ENCODE measurements at places on chromosomes 6 and 20.

DNA sequence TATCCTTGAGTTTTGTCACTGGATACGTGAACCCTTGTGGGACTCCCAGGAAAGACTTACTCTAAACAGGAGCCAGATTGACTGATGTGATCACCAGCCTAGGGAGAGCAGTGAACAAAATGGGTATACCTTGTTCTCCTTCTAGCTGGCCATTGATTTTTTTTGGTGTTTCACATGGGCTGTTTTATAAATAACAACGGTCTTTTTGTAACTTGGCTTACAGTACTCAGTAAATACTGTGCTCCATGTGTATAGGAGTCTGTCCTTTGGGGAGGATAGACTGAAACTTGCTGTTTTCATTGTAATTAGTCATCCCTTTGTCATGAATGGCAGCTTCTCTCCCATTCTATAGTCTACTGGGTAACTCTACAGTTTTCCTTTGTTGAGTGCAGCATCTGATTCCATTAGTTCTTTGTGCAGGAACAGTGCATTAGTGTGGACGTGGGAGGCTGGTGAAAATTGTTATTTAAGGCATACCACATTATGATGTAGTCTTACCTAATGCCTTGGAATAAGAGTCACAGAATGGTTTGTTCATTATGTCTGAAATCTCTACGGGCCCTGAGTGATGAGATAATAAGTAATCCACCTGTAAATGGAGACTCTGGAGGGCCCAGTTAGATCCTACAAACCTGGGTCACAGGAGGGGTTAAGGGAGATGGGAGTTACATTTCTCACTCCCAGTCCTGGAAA lies 89.5 kb downstream of the TIAM2 start:
- DNase-seq: no peak

- no peak for DNase-seq
These were observed 1.4 kb upstream of the FOXS1 start for GRCh38 chr20:31846793-31847138.

DNA sequence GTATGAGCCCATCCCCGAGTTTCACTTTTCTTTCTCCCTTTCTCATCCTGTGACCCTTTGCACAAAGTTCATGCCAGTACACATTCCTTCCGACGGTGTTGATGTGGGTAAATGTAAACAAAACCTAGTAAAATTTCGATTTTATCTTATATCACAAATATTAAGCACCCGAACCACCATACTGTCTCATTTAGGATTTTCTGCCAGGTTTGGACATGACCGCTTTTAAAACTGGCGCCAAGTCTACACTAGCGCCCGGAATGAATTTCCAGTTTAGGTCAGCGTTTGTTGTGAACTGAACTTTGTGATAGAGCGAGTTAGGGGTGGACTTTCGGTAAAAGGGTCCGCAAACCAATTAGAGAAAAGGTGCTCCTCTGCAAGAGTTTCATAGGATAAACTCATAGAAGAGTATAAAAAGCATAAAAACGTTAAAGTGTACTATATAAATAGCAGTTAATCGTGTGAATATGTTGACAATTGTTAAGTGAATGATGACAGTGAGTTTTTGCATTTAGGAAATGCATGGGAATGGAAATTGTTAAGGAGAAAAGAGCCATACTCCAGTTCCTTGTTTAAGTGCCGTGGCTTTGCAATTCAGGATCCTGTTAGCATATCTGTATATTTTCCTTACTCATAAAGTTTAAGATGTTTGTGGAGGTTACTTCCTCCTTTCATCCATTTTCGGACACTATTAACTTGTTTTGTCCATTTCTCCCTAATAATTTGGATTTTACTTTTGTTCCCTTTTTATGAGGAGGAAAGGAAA lies 937 bp downstream of the AKAP7 start:
- DNase-seq: no peak

DNA sequence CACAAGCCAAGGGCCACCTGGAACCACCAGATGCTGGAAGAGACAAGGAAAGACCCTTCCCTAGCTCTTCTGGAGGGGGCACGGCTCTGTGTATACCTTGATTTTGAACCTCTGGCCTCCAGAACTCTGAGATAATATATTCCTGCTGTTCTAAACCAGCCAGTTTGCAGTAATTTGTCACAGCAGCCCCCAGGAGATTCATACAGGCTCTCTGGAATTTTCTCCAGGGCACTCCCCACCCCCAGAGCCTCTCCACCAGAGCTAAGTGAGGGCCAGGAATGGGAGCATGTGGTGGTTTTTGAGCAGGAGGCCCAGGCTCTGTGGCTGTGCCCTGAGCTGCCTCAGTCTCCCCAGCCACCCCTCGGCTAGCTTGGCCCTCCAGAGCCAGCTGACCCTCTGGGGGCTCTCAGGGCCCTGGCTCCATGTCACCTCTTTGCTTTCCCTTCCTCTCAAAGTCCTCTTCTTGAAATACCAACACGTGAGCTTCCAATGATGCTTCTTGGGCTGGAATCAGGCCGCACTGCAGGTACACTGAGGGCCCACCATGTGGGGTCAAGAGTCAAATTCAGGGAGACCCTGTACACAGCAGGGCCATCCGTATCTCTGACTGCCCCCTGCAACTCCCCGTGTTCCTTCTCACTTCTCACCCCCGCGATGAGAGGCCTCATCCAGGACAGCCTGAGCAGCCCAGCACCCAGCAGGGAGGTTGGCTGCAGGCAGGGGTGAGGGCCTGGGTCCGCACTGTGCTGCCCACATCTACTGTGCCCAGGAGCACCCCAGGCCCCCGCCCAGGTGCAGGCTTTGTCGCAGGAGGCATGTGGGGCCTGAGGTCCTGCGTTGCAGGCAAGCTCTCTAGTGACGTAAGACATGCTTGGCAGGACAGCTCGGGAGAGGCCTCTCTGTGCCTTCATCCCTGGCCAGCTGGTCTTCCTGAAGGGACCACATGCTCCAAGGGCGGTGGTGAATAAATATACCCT lies 155.5 kb downstream of the ANKRD60 start:
- no peak for DNase-seq

DNA sequence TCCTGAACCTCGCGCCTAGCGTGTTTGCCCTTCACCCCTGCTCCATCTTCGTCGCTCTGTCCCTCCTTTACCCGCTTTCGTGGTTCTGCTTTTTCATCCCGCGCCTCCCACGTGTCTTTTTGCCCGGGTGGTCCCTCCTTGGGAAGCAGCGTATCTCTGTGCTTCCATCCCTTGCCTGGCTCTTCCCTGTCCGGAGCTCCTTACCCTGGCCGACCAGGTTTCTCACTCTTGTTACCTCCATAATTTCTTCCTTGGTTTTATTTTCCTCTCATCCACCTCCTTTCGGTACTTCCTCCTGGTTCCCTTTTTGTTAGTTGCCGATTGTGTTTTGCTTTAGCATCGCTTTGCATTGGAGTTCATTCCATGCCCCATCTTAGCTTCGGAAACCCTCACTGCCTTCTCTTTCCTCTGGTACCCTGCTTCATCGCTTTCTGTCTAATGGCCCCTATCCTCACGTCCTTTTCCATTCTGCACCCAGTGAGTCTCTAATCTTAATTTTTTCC lies 735 bp downstream of the FAM135A start:
- no peak for DNase-seq

DNA sequence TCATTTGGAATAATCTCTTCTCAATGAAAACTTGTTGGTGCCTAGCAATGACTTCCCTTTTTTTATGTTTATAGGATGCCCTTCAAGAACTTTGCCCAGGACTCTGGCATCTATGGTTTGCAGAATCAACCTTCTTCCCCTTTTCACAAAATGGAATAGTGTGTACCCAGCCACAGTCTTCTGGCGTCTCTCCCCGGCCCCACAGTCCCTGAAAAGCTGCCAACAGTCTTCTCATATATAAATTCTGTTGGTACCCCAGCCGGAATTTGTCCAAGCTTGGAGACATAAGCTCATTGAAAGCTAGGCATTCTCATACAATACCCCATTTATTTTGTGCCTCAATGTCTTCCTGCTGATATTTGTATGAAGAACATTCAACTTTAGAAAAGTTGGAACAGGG lies 26.4 kb upstream of the MCM3 start:
- DNase-seq: no peak

- DNase-seq: no peak
These were observed 150.8 kb downstream of the GRIK2 start for GRCh38 chr6:101544286-101544685.

- DNase-seq: no peak
These were observed 47.4 kb upstream of the RANBP9 start for GRCh38 chr6:13759025-13759424.

DNA sequence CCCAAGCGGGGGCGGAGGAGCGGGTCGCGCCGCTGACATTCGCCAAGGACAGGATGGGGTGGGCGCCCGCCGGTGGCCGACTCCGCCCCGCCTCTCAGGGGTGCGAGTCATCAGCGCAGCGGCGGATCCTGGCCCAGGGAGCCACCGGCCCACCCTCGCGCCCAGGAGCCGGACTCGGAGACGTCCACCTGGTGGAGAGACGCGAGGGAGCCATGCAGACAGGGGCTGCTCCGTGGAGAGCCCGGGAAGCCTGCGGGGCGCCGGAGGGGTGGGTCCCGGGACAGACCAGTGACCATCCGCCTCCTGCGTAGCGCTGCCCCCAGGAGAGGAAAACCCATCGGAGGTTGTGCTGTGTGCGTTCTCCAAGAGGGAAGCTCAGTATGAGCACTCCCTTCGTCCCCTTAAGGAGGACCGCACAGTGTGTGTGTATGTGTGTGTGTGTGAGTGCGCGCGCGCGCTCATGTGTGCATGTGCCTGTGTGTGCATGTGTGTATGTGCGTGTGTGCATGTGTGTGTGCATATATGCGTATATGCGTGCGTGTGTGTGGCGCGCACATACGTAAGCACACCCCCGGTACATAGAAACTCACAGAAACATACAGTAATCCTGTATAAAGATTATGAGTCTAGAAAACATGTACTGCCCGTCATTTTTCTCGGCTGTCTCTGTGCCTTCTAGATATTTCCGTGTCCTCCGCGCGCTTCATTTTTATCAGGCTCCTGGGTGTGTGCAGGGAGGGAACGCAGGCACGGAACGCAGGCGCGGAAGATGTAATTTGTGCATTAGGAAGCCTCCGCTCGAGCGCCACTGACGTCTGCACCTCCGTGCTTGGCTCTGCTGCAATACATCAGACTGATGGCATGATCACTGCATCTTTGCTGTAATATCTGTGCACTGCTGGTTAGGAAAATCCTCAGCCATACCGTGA lies 158.9 kb downstream of the TBXT start:
- no peak for DNase-seq

DNA sequence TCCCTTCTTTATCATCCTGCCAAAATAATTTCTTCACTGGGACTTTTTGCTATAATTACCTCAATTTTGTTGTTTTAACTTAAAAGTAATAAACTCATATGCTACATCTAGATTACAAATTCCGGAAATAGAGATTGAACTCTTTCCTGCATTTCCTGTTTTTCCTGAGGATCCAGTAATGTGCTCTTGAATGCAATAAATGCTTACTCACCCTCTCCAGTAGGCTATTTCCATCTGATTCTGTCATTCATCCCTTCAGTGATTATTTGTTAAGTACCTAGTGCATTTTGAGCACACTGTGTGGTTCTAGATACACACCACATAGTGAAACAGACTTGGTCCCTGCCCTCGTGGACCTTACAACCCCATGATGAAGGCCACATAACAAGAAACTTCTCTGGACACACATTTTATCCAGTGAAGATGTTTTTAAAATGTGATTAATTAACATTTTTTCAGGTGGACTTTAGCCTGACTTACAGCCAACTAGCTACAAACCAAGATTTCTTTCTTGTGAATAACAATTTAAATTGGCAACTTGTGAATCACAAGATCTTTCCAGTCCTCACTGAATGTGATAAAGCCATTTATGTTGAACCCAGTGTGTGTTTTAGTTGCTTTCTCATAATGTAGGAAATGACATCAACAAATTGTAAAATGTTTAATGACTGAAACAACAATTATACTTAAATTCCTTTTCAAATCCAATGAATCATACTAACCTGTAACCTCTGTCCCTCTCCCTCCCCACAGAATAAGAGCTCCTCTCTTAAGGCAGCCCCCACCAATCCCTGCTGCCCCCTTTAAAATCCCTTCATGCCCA lies 272.3 kb downstream of the KHDC1L start:
- no peak for DNase-seq

- DNase-seq: no peak
These were observed 130.4 kb downstream of the PLG start for GRCh38 chr6:160832422-160832821.

DNA sequence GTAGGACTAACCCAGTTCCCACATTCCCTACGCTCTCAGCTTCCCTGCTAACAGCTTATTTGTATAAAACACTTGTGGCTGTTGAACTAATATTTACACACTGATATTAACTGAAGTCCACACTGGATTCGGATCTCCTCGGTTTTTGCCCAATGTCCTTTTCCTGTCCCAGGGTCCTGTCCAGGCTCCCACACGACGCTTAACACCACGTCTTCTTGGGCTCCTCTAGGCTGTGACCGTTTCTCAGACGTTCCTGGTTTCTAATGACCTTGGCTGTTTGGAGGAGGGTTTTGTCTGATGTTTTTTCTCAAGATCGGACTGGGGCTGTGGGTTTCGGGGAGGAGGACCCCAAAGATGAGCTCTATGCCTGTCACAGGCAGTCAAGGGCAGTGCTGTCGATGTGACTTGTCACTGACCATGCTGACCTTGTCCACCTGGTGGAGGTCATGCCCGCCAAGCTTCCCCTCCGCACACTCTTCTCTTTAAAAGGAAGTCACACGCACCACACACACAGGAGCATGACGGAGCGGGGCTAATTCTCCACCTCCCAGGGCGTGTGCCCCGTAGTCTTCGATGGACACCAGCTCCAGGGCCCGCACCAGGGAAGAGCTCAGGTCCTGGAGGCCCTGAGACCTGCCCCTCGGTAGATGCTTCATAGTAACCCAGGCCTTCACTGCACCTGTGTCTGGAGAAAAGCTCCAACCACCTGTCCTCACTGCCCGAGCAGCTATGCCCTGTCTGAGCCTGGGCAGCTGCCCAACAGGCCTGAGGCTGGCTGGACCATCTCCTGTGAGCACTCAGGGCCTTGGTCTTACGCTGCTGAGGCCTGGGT lies 72.0 kb downstream of the TTLL2 start:
- DNase-seq: no peak

GRCh38 chr6:106805771-106806170 lies 168.8 kb downstream of the CD24 start:
- DNase-seq: no peak

- no peak for DNase-seq
These were observed 297.8 kb downstream of the PRL start for GRCh38 chr6:21999012-21999528.

- no peak for DNase-seq
These were observed 90.7 kb downstream of the COL21A1 start for GRCh38 chr6:56156643-56157042.
